ENCODE measurements at places on chromosomes 2 and 18.
A peak's percentile ranks its signal among the peaks of the same experiment; 100 is the strongest.

DNA sequence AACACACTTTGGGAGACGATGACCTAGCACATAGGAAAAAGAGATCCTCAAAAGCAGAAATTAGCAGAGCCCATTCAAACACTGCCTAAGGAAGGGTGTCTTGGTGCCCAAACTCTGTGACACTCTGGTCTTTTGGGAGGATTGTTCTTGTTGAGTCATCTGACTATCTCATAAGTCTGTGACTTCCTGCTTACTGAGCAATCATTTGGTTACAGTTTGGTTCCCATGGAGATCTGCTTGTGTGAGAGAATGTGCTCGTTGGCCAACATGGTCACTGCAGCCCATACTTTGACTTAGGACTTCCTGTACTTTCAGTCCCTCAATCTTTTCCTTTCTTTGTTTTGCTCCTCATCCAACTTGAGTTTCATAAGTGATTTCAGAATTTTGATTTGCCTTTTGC, 602.9 kb downstream of the NYAP2 start:
- no peak for DNase-seq

- no peak for DNase-seq
Observed at GRCh38 chr18:44949967-44950366, 269.3 kb downstream of the SETBP1 start.

- no peak for DNase-seq
Observed at GRCh38 chr2:215636816-215637215, 200.9 kb upstream of the FN1 start.

- no peak for DNase-seq
Observed at GRCh38 chr18:25174324-25174723, 177.6 kb downstream of the ZNF521 start.

DNA sequence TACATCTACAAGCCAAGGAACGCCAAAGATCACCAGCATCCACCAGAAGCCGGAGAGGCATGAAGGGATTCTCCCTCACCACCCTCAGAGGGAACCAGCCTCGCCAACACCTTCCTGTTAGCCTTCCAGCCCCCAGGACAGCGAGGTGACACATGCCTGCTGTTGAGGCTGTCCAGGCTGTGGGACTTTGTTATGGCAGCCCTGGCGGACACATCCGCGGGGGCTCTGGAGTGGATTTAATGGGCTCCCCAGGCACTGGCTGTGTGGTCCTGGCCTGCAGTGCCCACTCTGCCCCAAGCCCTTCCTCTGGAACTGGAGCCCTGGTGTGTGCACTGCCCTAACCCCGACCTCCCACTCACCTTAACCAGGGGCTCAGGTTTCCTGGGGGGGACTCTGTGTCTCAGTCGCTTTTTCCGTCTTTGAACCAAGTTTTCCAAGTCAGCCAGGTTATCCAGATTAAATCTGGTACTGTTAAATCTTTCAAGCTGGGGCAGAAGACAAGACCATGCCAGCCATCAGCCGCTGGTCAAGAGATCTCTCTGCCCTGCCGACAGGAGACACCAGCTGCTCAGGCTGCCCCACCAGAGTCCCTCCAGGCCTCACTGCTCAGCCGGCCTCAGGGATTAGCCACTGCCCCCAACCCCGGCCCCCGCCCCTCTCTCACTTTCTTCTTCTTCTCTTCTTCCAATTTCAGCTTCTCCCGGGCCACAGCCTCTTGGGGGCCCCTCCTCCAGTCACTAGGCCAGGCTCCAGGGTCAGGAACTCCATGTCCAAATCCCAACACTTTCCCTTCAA, 1.9 kb downstream of the ANKRD23 start:
- no peak for DNase-seq

DNA sequence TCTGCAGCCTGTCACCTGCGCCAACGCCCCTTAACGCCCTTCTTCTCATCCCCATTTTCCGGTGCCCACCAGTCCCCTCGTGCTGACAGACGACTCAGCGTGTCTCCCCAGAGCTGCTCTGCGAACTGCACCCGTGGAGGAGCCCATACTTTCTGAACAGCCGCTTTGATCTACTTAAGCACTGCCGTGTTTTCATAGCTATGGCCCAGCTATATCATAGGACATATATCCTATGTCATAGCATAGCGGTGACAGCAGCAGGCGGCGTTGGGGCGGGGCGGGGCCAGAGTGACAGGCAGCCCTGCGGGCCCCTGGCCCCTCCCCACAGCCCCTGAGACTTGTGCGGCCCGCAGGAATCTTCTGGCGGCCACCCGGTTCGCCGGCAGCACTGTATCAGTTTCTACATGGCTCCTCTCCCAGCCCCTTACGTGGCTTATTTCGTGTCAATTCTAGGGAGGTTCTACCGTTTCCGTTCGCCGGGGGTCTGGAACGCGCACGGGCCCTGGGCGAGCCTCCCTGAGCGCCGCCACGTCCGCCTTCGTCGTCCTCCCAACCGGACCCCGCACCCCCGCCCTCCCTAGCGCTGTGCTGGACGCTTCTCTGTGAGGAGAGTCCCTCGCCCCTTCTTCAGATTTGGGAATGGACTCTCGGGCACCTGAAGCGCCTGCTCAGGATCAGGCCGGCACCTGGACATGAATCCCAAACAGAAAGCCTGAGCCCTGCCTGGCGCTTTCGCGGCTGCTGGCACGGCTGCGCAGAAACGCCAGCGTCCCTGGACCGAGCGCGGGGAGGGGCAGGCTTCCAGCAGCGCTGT, 35.4 kb downstream of the PTPN18 start:
- peak; percentile 75 for DNase-seq

DNA sequence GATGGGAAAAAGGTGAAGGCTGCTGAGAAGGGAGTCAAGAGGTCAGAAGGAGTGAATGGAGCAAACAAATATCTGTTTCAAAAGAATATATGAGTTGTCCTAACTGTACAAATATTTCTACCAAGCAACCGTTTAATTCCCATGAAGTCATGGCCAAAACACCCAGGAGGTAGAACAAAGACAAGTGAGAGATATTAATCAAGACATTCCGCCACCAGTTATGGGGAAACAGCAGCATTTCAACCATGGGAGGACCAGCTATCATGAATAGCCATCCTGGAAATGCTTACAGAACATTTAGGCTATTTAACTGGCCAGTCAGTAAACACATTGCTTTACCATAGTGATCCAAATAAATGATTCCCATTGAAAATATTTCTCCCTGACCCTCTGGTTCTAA, 396.3 kb downstream of the IRS1 start:
- DNase-seq, result no peak

- DNase-seq, result no peak
Observed at GRCh38 chr2:9206991-9207640, 504 bp downstream of the ASAP2 start.

DNA sequence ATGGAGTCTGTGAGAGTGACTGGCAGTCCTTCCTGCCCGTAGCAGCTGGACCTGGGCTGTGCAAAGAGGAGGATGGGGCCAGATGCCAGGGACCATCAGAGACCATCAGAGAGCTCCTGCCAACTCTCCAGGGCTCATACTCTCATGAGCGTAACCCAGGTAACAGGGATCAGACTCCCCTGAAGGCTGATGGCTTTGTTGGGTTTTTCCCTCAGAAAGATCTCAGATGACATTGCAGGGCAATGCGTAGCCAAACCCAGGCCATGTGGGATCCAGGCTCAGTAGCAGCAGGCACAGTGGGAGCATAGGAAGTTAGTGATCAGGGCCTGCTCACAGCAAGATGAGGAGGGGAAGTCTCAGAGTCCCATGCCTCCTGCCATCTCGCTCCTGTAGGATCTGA, 218.0 kb downstream of the LOXHD1 start:
- DNase-seq, result no peak

DNA sequence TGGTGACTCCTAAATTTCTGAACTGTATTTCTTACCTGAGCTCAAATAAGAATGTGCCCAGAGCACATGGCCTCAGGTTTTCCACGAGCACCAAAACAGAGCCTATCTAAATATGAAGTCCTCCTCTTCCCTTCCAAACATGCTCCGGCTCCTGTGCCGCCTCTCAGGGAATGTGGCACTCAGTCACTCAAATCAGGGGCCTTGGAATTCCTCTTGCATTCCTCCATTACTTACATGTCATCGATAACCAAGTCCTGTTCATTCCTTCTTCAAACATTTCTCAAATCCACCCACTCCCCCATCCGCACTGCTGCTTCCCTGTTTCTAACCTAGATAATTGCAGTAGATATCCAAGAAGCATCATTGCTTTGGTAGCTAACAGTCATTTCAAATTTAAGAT, 151.4 kb downstream of the CHST9 start:
- DNase-seq, result no peak

DNA sequence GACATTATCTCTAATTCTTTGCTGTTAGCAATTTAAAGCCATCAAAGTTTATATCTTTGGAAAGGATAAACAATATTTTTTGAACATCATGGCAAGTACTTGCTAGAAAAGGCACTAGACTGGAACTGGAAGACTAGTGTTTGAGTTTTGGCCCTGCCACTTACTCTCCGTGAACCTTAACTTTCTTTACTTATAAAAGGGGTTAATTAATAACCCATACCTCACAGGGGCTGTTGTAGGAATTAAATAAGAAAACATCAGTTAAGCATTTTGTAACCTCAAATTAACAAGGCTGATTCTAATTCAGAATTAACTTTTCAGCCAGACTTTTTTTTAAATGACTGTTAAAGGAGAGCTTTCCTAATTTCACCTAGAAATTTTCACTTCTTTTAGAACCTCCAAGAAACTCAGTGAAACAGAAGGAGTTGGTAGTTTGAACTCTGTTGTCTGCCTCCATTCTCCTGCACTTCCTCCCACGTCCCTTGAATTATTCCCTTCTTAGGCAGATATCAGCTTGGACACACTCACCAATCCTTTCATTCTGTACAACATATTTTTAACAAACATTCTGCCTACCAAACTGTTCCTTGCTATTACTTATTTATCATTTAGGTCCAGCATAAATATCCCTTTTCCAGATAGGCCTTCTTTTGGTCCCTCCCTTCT, 79.5 kb downstream of the COX7A2L start:
- no peak for DNase-seq

- no peak for DNase-seq
Observed at GRCh38 chr2:45918463-45919159, 267.1 kb downstream of the PRKCE start.

DNA sequence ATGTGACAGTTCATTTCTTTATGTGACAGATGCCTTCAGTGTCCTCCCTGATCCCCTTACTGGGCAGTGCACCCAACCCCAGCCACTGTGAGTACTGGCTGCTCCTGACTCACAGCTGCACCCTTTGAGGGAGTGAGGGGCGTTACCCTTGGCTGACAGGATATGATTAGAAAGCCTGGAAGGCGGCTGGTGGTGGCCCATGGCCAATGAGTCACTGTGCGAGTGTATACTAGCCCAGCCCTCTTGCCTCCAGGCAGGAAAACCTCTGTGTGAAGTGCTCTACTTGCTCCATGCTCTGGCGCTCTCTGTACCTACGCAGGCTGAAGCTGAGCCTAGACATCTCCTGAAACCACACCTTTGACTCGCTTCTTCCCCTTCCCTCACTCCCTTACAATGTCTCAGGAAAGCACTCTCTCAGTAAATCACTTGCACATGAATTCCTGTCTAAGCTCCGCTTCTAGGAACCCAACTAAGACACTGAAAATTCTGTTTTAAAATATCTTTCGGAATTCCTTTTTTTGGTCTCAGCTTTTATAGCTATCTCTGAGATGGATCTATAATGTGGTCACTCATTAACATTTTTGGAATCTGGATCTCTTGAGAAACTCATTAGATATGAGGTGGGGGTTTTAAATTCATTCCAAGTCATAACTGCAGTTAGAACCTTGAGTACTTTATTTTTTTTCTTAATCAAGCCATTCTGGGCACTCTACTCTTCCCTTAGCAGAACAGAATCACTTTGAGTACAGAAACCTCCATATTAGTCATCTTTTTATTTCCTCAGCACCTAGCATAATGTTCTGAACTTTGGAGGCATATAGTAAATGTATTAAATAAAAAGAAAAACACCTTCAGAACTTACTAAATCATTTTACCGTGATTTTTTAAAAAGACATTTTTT, 25.3 kb upstream of the STAM2 start:
- peak; percentile 17 for DNase-seq

GRCh38 chr2:154489266-154489858, 209.1 kb upstream of the KCNJ3 start:
- no peak for DNase-seq

DNA sequence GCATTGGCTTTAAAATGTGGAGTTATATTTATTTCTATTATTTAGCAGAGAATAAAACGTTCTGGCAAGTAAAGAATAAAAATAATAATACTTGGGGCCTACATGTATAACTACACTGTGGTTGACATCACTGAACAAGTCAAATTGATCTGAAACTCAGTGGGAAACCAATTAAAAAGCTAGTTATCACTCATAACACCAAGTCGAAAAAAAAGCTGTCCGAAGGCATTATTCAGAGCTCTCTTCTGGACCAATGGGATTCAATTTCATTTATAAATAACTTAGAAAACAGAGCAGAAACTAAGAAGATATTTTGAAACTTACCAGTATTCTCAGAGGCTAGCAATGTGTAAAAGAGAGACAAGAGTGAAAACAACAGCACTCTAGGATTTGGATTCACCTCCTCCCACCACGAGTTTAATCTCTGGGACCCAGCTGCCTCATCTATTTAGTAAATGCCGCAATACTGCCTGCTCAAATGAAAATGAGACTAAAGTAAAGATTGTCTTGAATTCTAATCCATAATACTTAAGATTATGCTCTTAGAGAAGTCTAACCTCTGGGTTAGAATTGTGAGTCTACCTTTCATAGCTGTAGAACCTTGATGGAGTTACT, 128.4 kb downstream of the NBAS start:
- DNase-seq, result no peak

GRCh38 chr18:79494936-79495335, 99.2 kb downstream of the NFATC1 start:
- no peak for DNase-seq

DNA sequence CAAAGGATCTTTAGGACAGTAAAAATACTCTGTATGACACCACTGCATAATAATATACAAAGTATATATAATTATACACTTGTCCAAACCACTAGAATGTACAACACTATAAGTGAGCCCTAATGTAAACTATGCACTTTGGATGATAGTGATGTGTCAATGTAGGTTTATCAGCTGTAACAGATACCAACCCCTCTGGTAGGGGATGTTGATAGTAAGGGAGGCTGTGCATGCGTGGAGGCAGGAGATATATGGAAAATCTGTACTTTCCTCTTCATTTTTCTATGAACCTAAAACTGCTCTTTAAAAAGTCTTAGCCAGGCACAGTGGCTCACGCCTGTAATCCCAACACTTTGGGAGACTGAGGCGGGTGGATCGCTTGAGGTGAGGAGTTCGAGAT, 37.5 kb upstream of the SP3 start:
- DNase-seq, result no peak

GRCh38 chr2:144111437-144111836, 408.5 kb downstream of the ZEB2 start:
- no peak for DNase-seq

Data from stimulated activated CD4-positive, alpha-beta T cell treated with anti-CD3 and anti-CD28 coated beads, Interleukin-12 subunit alpha, Interleukin-12 subunit beta, amount 100 ng/mL, for 24 hours (primary cell).